ENCODE measurements at places on chromosomes 11 and 22. TPM values are rescaled to one million over a fixed set of nuclear protein-coding genes. Genes with fewer than 3 reads are reported as not detected.
A peak's percentile ranks its signal among the peaks of the same experiment; 100 is the strongest.

DNA sequence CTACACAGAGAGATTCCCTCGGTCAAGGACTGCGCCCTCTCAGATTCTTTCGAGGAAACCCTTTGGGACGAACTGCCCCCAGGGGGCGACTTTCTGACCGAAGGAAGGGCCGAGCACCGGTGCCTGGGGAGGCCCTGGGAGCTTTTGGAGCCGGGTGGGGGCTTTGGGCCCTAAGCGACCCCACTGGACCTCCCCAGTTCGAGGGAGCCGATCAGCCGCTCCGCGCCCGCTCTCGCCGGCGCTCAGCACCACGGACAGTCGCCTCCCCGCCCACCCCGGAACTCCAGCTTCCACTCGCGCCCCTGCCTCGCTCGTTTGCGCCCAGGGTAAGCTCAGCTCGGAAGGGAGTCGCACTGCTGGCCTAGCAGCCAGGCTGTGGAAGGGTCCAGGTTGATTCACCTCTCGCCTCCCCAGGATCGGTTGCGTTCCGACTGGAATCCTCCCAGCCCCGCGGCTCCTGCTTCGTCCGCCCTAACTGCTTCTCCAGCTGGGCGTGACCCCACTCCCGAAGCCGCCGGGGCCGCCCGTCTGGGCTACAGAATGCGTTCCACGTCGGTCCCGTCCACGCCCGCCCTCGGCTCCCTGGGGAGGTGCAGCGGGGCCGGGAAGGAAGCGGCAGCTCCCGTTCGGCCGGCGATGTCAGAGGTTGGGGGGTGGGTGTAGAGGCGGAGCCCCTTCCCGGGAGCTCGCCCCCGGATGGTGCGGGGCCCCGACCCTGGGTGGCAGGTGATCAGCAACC is 428 bp downstream of the SCN3B start:
- no peak overlapping the region for H3K27ac ChIP-seq
- peak; percentile 51 for DNase-seq
- H3K36me3 ChIP-seq: no peaks in the 10 kb centered on the region
- peaks cover 43% of the 10 kb centered on the region for H3K27me3 ChIP-seq
- peak overlapping the region; percentile 51 for H3K4me3 ChIP-seq
- no peaks in the 10 kb centered on the region for H3K4me1 ChIP-seq

- DNase-seq: no peak
- H3K4me1 ChIP-seq: no peaks in the 10 kb centered on the region
- H3K36me3 ChIP-seq: no peaks in the 10 kb centered on the region
- no peak overlapping the region for H3K27ac ChIP-seq
- no peaks in the 10 kb centered on the region for H3K27me3 ChIP-seq
- no peak overlapping the region for H3K4me3 ChIP-seq
Observed at GRCh38 chr11:127521413-127521812, 520.8 kb upstream of the KIRREL3 start.

Gene CHST1
- 4.3 TPM for total RNA-seq

DNA sequence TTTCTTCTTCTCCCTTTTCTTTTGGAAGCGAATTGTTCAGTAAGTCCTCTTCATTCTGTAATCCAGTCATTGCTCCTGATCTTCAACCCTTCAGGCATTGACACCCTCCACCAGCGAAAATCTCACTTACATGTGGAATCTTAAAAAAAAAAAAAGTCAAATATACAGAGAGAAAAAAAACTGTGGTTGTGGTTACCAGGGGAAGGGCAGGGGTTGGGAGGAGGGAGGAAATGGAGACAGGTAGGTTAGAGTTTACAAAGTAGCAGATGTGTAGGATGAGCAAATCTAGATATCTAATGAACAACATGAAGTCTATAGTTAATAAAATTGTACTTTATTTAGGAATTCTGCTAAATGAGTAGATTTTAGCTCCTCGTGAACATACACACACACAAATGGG is 17.7 kb upstream of the TMEM123 start:
- no peaks in the 10 kb centered on the region for H3K27me3 ChIP-seq
- DNase-seq: no peak
- no peaks in the 10 kb centered on the region for H3K4me1 ChIP-seq

Gene AQP11
- total RNA-seq: 4.3 TPM

DNA sequence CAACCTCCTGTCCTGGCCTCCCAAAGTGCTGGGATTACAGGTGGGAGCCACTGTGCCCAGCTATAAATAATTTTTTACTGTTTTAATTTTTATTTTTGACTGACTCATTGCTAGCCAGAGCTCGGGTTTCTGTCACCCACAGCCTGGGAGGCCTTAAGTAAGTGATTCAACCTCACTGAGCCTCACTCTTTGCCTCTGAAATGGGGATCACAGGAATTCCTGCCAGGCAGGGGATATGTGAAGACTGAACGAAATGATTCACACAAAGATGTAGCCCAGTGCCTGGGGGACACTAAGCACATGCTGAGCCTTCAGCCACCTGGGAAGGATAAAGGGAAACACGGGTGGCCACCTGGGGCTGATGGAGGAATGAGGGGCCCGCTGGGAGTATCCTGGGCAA is 3.8 kb upstream of the LRRC74B start:
- no peak overlapping the region for H3K4me3 ChIP-seq
- no peaks in the 10 kb centered on the region for H3K4me1 ChIP-seq
- no peak for DNase-seq
- no peaks in the 10 kb centered on the region for H3K27me3 ChIP-seq
- no peak overlapping the region for H3K27ac ChIP-seq

DNA sequence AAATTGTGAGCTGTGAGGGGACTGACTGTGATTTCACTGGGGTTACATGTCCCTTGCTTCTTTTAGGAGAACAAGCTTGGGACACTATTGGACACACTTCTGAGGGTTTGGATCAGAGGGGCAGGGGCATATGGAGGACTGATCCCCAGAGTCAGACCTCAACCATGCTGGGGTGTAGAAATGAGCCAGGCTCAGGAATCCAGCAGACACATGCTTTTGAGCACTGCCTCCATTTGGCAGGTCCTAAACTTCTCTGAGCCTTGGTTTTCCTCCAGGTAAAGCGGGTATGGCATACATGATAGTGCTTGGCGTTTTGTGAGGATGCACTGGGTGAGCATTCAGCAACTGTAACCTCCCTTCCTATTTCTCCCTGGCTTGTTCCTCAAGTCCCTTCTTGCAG is 74.7 kb downstream of the ADAMTS15 start:
- peak overlapping the region; percentile 92 for H3K27ac ChIP-seq
- peaks cover 17% of the 10 kb centered on the region for H3K4me1 ChIP-seq
- no peak overlapping the region for H3K4me3 ChIP-seq
- H3K27me3 ChIP-seq: no peaks in the 10 kb centered on the region

GRCh38 chr11:128694618-128695481 is 978 bp downstream of the FLI1 start:
- H3K4me3 ChIP-seq: peak overlapping the region; percentile 24
- no peak overlapping the region for H3K27ac ChIP-seq
- H3K4me1 ChIP-seq: peaks cover 11% of the 10 kb centered on the region
- no peak for DNase-seq

DNA sequence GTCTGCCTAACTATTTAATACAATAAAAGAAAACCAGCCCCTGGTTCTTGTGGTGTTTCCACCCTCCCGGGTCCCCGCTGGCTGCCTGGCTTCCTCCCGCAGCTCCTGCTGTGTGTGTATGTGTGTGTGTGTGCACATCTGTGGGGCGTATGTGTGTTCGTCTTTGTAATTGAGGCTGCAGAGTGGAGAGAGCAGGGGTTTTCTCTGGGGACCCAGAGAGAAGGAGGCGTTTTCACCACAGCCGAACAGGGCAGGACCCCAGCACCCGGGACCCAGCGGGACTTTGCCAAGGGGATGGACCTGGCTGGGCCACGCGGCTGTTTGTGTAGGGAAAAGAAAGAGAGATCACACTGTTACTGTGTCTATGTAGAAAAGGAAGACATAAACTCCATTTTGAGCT is 42.7 kb downstream of the IGLL1 start:
- H3K27me3 ChIP-seq: no peaks in the 10 kb centered on the region
- H3K4me3 ChIP-seq: no peak overlapping the region
- H3K4me1 ChIP-seq: peaks cover 53% of the 10 kb centered on the region
- peak overlapping the region; percentile 95 for H3K27ac ChIP-seq
